ENCODE measurements at places on chromosomes 6 and 20.
A peak's percentile ranks its signal among the peaks of the same experiment; 100 is the strongest.

DNA sequence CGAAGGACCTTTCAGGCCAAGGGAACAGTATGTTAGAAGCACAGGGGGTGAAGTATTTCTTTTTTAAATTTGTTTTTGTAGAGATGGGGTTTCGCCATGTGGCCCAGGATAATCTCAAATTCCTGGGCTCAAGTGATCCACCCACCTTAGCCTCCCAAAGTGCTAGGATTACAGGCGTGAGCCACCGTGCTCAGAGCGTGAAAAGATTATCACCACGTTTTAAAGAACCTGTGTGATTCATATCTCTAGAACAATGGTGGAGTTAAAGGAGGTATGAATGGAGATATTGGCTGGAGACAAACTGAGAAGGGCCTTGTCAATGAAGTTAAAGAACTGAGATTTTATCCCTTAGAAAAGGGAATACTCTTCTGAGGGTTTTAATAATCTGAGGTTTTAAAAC, 9.7 kb downstream of the ASF1A start:
- no peak for DNase-seq

DNA sequence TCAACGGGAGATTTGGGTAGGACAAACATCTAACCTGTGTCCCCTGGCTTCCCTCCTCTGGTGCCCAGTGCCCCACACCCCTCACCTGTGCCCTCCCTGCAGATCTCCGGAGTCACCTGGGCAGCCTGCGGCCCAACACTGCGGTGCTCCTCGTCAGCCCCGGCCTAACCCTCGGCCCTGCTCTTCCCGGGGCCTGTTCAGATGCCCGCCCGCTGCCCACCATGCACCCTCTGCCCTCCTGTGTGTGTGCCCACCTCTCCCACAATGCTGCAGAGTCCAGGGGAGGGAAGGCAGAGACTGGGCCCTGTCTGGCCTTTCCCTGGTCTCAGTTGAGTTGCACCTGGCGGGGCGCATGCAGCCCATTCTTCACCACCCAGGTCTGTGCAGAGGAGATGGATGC, 349.3 kb downstream of the CDH4 start:
- DNase-seq = no peak

GRCh38 chr6:27667657-27668441, 194.9 kb upstream of the ZNF184 start:
- DNase-seq = no peak

DNA sequence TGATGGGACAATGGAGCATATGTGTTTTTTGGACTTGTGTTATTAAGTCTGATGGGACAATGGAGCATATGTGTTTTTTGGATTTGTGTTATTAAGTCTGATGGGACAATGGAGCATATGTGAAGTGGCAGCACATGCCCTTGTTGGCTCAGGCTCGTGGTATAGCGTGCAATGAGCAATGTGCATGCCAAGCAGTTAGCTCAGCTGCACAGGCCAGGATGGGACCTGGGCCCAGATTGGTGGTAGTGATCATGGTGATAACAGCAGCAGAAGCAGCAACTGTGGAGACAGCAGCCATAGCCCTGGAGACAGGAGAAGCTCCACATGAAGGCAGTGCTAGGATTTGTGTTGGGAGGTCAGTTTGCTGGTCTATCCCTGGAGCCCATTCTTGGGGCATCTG, 61.1 kb downstream of the IL20RA start:
- no peak for DNase-seq

GRCh38 chr6:28943557-28944411, 20.0 kb upstream of the TRIM27 start:
- no peak for DNase-seq

DNA sequence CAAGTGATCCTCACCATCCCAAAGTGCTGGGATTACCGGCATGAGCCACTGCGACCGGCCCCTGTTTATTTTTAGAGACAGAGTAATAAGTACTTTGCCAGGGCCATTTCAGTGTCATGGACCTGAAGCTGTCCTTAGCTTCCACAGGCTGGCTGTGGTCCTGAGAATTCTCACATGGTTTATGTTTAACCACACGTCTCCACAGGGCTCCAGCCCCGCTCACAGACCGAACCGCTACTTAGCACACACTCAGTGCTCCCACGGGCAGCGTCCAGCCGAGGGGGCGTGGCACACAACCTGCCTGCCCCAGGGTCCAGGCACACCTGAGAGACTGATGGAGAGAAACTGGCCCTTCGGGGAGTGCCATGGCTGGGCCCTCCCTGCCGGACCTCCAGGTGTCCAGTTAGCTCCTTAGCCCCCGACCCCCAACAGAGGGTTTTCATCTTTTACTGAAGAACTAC, 11.7 kb downstream of the ACSS1 start:
- DNase-seq = no peak

DNA sequence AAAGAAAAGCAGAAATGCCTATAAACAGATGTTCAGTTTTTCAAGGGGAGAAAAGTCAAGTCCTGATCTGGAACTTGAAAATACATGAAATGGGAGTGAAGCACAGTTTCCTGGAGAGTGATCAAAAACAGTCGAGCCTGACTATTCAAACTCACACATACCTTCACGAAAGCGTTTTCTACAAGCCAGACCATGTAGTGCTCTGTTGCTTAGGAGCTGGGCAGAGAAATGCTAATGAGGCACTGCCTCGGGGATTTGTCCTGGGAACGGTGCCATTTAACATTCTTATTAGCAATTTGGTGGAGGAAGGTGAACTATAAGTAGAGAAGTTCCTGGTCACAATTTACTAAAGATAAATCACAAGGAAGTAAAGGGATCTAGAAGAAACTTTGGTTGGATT, 5.9 kb downstream of the NHSL1 start:
- no peak for DNase-seq

GRCh38 chr6:77678048-77678447, 25.2 kb downstream of the MEI4 start:
- DNase-seq = no peak

DNA sequence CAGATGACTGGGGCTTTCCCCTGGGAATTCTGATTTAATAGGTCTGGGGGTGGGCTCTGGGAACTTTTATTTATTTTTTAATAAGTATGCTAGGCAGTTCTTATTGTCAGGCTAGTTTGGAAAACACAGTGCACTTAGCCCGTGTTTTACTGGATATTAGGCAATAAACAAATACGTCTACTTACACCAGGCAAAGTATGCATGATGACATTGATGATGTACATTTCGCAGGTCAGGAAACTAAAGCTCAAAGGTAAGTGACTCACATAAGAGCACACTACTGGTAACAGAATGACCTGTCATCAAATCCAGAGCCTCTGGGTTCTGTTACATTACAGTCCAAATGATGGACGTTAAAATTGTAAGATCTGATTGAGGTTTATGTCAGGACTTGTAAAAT, 144.4 kb upstream of the EXOC2 start:
- no peak for DNase-seq

DNA sequence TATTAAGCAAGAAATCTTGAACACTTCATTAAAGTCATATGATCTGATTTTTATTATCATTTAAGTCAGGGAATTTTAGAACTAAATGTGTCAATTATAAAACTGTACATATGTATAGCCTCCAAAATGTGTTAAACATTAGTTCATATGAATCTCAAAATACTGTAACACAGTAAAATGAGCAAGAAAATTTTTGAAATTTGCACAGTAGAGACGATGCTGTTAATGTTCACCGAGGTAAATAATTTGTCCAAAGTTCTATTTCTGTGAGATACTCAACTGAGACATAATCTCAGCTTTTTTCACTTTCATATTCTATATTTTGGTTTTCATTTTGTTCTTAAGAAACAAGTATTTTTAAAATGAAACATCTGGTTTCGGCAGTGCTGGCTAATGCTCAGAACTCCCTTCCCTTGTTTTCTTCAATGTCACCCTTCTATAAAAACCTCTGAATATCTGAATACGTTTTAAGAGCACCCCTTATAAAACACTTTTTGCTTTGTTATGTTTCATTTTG, 353.1 kb downstream of the LAMA2 start:
- no peak for DNase-seq

DNA sequence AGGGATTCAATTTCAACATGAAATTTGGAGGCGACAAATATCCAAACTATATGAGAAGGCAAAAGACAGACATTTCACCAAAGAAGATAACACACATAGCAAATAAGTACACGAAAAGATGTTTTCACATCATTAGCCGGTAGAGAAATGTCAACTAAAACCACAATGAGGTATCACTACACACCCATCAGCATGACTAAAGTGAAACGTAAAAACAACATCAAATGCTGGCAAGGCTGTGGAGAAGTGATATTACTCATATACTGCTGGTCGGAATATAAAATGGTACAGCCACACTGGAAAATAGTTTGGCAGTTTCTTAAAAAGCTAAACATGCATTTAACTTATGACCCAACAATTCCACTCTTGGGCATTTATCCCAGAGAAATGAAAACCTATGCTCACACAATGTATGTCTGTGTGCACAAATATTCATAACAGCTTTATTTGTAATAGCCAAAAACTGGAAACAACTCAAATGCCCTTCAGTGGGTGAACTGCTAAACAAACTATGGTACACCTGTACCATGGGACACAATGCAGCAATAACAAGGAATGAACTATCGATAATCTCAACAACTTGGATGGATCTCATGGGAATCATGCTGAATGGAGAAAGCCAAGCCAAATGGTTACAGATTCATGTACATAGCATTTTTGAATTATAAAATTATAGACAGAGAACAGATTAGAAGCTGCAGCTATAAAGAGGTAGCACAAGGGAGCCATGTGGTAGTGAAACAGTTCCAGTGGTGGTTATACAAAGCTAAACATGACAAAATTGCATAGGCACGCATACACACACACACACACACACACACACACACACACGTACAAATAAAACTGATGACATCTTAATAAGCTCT, 8.6 kb downstream of the ADAT2 start:
- peak; percentile 31 for DNase-seq

GRCh38 chr6:135535989-135536414, 38.5 kb upstream of the AHI1 start:
- peak; percentile 64 for DNase-seq

DNA sequence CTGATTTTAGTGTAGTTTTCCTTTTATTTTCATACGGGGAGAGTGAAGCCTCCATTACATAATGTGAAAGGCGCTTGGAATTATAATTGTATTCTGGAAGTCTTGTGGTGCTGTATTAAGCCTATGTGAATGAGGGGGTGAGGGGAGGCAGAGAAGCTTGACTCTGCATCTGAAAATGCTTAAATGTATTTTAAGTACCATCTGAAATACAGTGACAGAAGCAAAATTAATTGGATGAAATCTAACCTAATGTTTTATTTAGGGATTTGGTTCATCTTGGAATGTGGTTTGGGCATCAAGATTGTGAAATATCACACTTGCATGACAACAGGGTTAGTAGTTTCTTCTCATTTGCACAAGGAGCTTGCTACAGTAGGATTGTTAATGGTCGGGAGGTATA, 41.2 kb downstream of the TMEM200A start:
- DNase-seq = no peak
